ENCODE measurements at places on chromosomes 12 and 14.

DNA sequence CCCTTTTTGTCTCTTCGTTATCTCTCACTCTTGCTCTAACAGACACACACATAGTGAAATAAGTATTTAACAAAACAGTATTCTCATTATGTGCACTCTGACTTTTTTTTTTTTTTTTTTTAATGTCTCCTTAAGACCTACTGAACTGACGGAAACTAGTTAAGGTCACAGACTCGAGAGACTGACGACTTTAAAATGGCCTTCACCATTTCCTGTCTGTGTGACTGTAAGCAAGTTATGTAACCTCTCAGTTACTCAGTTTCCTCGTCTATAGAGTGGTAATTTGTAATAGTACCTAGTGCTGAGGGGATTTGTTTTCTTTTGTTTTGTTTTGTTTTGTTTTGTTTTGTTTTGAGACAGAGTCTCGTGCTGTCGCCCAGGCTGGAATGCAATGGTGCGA is 284.8 kb downstream of the FBXL14 start:
- DNase-seq, result no peak

DNA sequence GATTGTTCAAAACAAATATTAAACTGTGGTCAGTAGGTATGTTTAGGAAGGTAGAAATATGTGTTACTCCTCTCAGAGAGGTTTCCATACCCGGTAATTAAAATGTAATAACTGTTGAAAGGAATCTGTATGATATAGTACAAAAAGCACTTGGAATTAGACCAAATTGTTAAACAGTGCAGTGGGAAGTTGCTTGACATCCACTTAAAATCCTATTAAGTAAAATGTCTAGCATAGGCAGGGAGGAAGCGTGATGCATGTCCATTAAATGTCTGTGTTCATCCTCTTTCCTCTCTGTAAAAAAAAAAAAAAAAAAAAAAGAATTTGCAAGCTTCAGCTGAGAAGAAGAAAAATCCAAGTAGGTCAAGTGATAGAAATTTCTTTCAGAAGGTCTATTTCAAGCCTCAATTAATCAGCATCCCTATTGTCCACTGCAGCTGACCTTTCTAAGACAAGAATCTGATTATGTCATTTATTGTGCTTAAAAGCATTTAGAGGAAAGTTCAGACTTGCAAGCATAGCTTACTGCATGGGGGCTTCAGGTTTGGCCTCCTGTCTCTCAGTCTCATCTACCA is 265.6 kb upstream of the RGS6 start:
- no peak for DNase-seq

- no peak for DNase-seq
These were observed 55.1 kb downstream of the NUMB start for GRCh38 chr14:73403181-73403752.

- DNase-seq, result no peak
These were observed 10.1 kb downstream of the NUDT4 start for GRCh38 chr12:93387780-93388179.

- no peak for DNase-seq
These were observed 1.5 kb upstream of the SUPT16H start for GRCh38 chr14:21385188-21385904.

DNA sequence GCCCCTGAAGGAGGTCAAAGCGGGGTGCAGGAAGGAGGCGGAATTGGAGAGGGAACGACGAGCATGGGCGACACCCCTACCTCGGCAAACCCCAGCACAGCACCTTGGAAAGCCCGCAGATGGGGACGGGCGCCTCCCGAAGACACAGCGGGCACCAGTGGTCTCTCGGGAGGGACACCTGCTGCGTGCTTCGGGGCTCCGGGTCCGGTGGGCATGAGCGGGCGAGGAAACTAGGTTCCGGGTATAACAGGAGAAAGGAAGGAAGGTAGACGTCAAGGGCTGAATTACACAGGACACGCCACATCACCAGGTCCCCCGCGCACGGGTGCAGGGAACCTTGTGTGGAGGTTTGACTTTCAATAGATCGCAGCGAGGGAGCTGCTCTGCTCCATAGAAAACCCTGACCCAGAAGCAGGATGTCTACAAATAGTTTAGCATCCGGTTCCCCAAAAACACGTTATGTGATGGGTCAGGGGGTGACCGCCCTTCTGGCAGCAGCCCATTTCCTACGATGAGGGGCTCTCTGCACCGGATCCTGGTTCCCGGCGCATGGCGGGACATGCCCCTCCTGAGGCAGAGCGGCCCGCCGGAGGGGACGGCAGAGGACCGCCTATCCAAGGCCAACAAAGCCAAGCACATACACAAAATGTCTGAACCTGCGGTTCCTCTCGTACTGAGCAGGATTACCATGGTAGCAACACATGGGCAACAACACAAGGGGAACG is 196.9 kb downstream of the ALG10 start:
- DNase-seq, result no peak

DNA sequence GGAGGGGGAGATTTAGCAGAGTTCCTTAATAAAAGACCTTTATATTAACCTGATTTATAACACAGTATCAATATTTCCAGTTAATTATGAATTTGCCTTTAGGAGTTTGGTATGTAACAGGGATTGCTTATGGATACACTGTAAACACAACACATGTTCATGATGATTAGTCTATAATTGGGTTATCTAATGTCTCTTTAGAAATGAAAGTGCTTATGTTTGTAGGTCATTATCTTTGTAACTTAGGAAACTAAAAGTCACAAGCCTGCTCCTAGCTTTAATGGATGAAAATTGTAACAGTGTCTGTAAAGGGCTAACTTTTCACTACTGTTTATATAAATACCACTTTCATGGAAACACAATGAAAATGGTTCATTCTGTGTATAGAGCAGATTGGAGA is 9.4 kb downstream of the PDE3A start:
- no peak for DNase-seq

GRCh38 chr12:104799458-104799857 is 158.6 kb downstream of the SLC41A2 start:
- DNase-seq, result no peak

DNA sequence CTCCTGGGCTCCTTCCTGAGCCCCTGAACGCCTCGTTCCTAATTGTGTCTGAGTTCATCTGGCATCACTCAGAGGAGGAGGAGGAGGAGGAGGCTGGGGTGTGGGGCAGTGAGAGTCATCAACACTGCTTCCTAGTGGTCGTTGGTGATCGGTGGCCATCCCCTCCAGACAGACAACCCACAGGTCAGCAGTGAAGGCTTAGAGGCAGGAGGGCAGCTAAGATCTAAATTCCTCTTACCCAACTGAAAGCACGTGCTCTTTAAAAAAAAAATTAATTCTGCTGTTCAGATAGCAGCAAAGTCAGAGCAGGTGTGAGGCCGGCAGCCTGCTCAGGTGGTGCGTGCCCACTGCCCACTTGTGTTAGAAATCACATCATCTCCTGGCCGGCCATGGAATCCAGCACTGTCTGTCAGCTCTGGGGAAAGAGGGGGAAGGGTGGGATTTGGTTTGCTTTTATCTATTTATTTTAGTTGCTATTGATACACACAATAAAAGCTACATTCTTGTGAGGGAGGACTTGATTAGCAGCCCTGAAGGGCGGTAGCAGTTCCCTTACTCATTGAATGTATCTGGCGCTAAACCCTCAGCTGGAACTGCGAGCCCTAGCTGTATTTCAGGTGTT is 46.6 kb downstream of the PPP2R5C start:
- no peak for DNase-seq
